Stimulated activated CD8-positive, alpha-beta memory T cell treated with anti-CD3 and anti-CD28 coated beads, Interleukin-4, amount 100 ng/mL, for 4 hours (primary cell): ENCODE measurements at places on chromosomes 7 and 10.

DNA sequence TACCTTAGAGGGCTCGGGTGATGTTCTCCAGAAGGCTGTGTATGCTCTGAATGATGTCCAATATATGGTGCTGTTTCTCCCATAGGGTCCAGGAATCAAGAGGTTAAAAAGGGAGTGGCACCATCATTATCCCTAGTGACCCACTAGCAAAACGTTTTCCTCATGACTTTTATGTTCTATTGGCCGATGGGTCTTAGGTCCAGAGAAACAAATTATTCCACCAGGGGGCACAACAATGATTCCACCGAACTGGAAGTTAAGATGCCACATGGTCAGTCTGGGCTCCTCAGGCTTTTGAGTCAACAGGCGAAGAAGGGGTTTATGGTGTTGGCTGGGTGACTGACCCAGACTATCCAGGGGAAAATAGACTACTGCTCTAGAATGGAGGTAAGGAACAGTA, 256.1 kb downstream of the COBL start:
- no peak for DNase-seq

- DNase-seq: no peak
Observed at GRCh38 chr7:12136523-12136922, 74.6 kb upstream of the TMEM106B start.

DNA sequence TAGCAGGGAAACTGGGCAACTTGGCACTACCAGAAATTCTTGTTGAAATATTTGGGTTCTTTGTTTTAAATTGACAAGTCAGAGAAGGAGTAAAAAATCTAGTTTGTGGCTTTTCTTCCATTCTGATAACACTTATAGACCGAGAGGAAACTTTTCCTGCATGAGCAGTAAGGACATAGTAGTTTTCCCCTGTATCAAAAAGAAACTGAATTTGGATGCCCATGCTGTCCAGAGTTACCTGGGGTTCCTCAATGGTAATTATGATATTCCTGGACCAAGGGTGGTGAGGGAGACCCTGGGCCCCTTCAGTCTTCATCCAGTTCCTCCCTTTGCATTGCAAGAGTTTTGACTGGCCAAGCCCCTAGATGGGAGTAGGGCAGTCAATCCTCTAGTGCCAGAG, 19.9 kb upstream of the STEAP2 start:
- no peak for DNase-seq

DNA sequence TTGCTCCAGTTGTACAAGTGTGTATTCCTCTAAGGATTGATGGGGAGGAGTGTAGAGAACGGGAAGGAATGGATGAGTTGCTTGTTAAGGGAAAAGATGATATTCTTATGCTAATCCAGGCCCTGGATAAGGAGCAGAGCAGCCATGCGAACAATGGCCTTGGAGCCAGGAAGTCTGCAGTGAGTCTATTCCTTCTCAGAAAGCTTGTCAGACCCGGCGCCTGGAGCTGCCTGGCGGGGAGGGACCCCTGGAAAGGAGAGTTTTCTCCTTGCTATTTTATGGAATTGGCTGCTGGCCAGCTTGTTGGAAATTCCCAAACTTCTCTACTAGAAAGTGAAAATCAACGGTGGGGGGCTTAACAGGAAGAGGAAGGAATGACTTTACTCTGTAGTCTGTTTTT, 89.1 kb downstream of the MMRN2 start:
- DNase-seq: no peak

- DNase-seq: no peak
Observed at GRCh38 chr7:31119249-31119648, 67.1 kb downstream of the ADCYAP1R1 start.

GRCh38 chr10:121340271-121340831, 257.9 kb downstream of the FGFR2 start:
- no peak for DNase-seq

DNA sequence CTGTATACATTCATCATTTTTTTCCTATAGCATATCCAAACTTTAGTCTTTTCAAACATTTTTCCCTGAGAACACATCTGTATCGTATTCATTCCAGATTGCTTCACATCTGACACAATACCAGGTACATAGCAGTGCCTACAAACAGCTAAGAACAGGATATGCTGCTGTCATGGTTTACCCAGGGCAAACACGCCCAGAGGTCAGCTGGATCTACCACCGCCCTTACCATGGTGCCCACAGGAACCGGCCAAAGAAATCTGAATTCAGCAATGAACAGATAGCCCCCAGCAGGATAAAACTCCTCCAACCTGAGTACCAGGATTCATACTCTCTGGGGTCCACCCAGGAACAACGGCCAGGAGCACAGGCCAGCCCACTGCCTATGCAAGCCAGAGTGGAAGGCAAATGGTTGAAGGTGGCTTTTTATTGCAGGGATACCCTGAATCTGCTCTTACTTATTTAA, 43.0 kb downstream of the TNS3 start:
- DNase-seq: no peak

DNA sequence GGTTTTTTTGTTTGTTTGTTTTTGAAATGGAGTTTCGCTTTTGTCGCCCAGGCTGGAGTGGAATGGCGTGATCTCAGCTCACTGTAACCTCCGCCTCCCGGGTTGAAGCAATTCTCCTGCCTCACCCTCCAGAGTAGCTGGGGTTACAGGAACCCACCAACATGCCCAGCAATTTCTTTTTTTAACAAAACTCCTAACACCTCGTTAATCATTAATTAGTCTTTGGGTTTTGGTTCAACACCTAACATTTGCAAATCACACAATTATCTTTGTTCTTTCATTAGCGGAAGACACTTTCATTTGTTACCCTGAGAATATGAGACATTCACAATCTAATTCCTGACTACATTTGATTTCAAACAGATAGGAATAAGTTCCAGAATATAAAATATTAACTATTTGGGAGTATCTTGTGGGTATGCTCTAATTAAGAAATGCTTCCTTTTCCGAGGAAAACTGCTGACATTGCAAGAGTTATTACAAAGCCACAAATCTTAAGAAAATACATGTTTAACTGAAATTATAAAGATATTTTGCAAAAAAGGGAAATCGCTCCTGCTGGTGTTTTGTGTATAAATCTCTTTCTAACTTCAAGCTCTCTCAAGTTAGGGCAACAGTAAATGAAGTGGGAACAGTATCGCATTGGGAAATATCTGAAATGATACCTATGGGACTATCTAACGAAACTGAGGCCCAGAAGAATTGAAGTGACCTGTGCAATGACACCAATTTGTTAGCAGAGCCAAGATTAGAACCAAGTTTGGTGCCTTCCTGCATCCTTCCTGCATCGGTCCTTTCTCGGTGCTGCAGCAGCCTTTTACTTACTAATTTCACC, 1.2 kb upstream of the LSM8 start:
- DNase-seq: no peak

DNA sequence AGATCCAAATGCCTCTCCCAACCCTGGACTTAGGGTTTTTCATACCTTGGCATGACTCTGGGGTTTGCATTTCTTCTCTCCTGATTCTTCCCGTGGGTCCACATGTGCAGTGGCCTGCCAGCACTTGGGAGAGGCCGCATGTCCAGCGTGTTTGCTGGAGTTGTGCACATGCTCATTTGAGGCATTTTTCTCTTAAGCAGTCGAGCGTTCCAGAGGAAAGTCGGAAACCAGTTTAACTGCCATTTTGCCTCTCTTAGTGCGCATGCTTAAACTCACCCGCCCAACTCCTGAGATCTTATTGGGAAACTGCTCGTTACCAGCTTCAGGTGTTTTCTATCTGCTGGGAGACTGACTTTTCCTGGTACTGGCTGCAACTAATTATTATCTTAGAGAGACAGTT, 888.4 kb upstream of the PHF14 start:
- DNase-seq: no peak

DNA sequence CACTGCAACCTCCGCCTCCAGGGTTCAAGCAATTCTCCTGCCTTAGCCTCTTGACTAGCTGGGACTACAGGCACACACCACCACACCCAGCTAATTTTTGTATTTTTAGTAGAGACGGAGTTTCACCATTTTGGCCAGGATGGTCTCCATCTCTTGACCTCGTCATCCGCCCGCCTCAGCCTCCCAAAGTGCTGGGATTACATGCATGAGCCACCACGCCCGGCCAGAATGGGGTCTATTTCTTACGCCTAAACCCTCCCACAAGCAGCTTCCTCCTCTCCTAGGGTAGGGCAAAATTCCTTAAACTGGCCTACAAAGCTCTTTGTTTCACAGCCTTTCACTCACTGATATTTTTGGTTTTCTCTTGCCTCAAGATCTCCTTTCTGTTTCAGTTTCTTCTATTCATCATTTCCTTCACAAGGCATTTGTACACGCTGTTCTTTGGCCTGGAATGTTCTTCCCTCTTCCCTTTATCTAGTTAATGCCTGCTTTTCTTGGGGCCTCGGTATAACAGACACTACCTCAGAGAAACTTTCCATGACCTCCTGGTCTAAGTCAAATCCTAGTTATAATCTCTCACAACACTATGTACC, 6.7 kb downstream of the CPEB3 start:
- DNase-seq: no peak

GRCh38 chr7:23410446-23411183, 59.7 kb downstream of the IGF2BP3 start:
- DNase-seq: no peak

- DNase-seq: no peak
Observed at GRCh38 chr10:96305019-96305418, 785 bp downstream of the DNTT start.

GRCh38 chr7:47322731-47323130, 259.2 kb downstream of the TNS3 start:
- DNase-seq: no peak

DNA sequence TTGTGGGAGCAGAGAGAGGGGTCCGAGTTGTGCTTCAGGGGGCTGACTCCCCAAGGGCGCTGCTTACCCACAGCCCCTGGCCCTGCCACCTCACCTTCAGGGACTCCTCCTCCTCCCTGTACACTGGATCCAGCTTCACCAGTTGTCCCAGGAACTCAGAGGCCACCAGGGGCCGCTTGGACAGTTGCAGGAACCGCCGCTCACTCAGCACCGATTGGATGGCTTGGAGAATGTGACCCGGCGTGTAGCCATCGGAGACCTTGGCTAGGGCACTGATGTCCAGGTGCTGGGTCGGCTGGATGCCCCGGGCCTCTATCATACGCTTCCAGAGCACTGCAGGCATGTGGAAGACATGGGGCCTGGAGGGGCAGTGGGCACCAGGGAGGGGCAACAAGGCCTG, 4.5 kb upstream of the ASB10 start:
- no peak for DNase-seq

DNA sequence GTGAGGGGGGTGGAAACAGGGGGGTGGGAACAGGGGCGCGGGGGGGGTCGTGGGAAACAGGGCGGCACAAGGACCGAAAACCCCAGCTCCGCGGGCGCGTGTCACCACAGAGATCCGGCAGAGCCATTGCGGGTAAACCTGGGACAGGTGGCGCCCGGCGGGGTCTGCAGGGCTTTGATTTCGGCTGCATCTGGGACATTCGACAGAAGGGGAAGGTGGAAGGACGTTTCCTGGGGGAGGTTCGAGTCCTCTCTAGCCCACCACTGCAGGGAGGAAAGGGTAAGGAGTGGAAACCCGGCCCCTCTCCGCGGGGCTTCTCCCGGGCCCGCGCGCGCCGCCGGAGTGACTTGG, 7.5 kb downstream of the NKX2-3 start:
- DNase-seq: no peak

DNA sequence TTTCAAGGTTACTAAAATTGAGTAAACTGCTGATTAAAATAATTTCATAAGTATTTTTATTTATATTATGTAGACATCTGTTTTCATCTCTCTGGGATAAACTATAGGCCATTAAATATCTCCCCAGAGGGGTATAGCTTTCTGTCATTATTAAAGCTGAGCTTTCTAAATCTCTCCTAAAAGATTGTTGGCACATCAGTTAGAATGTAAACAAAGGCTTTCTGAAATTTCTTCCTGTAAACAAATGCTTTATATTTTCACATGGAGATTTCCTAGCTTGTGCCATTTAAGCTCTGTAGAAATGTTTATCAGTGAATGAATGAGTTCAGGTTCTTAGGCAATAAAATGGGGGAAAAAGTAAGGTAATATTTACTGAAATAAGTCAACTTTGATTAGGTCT, 35.7 kb downstream of the PPP1R9A start:
- DNase-seq: no peak

DNA sequence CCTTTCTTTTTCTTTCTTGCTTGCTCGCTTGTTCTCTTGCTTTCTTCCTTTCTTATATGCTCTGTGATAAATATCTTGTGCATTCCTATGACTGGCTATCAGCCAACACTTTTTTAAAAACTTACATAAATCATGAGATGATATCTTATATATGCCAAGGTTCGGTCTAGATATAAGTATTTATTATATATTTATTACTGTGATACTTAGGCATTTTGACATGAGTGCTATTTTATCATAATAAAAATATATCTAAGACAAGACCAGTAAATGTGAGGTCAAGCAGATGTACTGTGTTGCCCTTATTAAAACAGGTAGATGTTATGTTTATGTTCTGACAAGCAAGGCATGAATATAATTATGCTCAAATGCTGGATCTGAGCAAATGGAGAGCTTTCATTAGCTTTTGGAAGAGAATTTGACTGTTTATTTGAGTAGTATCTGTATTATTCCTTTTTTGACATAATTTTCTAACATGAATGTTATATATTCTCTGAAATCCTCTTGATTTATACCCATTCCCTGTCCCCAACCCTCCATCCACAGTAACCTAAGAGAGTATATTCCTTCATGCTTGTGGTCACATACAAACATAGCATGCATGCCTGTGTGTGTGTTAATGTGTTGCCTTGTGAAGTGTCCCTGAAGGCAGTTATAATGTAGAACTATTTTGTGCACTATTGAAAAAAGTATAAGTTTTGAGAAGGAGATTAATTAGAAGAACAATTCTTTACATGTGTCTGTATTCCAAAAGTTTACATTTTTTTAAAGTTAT, 158.0 kb downstream of the HDAC9 start:
- no peak for DNase-seq

DNA sequence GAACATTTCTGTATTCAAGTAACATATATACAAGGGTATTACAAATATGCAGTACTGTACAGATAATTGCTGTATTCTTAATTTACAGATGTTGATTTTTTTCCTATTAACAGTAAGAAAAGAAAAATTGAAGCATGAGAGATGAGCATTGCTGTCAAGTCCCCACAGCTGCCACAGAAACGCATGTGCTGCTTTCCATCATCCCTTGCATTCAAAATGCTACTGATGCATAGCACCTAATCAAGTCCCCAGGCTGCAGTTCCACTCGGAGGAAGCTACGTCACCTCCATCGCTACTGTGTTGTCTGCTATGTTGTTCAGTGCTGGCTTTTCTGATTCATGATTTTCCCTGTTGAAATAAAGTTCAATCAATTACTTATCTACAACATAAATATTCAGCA, 78.2 kb downstream of the EPC1 start:
- DNase-seq: no peak
